ENCODE measurements at places on chromosomes 2 and 18. TPM values are rescaled to one million over a fixed set of nuclear protein-coding genes. Genes with fewer than 3 reads are reported as not detected.

GRCh38 chr18:48951448-48952286, 902 bp upstream of the SMAD7 start:
- DNase-seq: no peak

DNA sequence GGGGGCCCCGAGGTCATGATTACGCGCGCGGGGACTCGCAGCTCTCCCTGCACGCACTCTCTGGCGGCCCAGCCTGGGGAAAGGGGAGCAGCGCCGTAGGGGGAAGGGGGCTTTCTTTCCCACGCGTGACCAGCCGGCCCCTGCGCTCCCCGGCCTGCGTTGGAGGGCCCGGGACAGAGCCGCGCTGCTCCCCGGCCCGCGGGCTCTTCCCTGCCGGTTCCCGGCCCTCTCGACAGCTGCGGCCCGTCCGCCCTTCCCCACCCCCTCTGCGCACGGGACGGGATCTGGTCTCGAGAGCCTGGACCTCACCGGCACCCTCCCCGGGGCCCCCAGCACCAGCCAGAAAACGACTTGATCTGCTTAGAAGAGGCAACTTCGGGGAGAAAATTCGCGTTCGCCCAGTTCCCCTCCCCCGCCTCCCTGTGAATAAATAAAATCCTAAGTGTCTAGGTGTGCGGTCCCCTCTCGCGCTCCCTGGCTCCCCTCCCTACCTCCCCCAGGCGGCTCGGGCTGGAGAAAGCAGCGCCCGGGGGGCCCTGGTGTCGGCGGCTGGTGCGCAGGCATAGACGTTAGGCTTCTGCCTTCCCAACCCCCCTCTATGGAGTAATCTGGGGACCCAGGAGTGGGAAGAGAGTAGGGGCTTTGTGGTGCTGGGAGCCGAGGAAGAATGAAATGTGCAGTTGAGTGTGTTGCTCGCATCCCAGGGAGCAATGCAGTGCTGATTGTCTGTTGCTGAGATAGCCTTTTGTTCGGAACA, 803 bp upstream of the FIGN start:
- DNase-seq: no peak

GRCh38 chr18:32717126-32717525, 55.7 kb downstream of the KLHL14 start:
- no peak for DNase-seq

DNA sequence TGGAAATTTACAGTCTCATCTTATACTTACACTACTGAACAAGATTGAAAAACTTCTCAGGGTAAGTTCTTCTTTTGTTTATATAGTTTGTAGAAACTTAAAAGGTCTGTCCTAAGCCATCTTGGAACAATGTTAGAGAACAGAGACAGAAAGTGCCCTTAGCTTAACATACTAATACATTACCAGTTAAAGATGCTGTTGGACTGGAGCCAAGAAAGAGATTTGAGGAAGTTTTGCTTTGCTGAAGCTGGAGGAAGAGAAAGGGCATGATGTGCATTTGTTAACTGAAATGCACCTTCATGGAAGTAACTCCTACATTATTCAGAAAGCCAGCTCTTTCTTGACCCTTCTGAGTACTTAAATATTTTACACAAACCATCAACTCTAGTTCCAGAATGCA, 66.5 kb upstream of the TNFRSF11A start:
- peak; percentile 23 for DNase-seq

DNA sequence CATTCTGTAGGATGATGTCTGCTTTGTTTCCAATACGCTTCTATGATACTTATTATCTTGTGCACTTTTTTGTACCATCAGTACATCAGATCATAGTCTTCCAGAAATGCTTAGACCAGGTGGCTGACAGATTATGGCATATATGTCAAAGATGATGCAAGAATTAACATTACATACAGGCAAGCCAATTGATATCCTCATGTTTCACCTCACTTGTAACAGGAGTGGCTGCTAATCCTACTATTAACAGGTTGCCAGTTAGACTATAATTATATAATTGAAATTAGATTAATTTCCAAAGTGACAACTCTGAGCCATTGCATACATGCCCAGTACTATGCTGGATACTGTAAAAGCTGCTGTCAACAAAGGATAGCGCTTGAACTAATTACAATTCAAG, 77.2 kb downstream of the TLK1 start:
- no peak for DNase-seq

DNA sequence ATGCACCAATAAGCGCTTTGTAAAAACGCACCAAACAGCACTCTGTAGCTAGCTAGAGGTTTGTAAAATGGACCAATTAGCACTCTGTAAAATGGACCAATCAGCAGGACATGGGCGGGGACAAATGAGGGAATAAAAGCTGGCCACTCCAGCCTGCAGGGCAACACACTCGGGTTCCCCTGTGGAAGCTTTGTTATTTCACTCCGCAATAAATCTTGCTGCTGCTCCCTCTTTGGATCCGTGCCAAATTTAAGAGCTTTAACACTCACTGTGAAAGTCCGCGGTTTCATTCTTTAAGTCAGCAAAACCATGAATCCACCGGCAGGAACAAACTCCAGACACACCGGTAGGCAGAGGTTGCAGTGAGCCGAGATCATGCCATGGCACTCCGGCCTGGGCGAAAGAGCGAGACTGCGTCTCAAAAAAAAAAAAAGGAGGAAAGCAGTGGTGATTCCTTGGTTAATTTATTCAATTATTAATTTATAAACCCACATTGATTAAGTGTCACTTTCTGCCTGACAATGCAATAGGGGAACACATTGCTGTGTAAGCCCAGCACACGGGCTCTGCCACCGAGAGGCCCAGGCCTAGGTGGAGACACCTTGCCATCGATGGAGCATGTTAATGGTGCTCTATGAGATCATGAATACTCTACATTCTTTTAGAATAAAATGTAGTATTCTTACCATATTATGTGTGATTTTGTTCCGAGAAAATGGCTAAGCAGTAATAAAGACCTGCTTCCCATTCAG, 687.6 kb upstream of the HS6ST1 start:
- DNase-seq: no peak

DNA sequence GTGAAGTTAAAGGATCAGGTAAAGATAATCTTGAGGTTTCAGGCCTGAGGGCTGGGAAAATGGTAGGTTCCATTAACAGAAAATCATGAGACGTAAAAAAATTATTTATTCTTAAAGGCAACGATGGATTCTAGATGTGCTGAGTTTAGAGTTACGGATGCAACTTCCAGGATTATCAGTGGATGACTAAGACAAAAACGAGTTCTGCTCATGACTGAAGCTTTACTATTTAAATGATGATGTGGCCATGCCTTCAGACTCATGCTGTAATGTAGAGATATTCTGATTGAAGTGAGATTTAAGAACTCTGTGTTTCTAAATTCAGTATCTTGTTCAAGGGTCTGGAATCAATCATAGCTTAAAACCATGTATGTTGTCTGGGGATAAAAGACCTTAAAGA, 5.0 kb downstream of the TMEM237 start:
- no peak for DNase-seq

Gene OTX1
- not detected for total RNA-seq

Gene GPD2
- 19.6 TPM for total RNA-seq
